ENCODE measurements at places on chromosomes 11 and 22.
A peak's percentile ranks its signal among the peaks of the same experiment; 100 is the strongest.

DNA sequence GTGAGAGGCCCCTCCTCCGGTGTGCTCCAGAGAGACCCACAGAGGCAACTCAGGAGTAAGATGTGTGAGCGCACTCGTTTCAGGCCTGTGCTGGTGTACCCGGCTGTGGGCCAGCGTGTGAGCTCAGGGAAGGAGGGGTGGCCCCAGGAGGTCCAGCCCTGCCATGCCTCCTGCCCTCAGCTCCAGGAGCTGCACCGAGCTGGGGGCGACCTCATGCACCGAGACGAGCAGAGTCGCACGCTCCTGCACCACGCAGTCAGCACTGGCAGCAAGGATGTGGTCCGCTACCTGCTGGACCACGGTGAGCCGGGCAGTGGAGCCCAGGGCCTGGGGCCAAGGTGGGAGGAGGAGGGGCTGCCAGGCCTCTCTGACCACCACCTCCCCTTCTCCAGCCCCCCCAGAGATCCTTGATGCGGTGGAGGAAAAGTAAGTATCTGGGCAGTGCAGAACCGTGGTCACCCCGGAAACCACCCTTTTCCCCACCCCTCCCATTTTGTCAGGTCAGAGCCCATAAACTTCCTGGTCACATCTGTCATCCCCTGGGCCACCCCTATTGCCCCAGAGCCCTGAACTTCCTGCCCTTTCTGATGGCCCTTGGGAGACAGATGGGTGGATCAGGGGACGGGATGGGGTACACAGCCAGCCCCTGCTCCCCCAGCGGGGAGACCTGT is 2.5 kb upstream of the MDK start:
- no peak for DNase-seq

GRCh38 chr11:70454197-70454767 is 56.0 kb downstream of the CTTN start:
- DNase-seq: no peak

DNA sequence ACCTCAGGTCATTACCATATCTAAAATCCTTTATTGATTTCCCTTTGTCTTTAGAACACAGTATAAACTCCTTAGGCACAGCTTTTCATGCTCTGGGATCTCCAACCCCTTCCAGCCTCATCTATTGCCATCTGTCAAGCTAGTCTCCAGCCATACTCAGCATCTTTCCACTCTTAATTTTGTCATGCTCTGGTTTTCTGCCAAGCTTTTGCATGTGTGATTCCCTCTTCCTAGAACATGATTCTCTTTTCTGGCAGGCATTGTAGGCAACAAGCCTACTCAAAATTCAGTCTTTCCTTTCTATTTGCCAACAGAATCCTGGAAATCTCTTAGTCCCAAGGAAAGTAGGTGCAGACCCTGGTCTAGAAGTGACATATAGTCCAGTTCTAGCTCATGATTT is 35.5 kb upstream of the SLC6A5 start:
- no peak for DNase-seq

DNA sequence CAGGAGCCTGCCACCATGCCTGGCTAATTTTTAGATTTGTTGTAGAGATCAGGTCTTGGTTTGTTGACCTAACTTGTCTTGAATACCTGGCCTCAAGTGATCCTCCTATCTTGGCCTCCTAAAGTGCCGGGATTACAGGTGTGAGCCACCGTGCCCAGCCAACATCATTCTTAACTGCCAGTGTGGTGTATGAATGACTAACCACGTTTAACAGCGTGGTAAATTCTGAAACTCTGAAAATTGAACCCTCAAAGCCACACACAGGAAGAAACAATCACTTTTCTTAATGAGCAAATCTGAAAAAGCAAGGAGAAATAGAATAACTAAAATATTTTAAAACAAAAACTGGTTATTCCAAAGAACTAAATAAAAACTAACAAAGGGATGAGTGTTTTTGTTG is 7.4 kb downstream of the TMEM9B start:
- no peak for DNase-seq

- DNase-seq: no peak
These were observed 58.0 kb upstream of the UBASH3B start for GRCh38 chr11:122597511-122597910.

- no peak for DNase-seq
These were observed 2.2 kb upstream of the SLC6A5 start for GRCh38 chr11:20597154-20597679.

DNA sequence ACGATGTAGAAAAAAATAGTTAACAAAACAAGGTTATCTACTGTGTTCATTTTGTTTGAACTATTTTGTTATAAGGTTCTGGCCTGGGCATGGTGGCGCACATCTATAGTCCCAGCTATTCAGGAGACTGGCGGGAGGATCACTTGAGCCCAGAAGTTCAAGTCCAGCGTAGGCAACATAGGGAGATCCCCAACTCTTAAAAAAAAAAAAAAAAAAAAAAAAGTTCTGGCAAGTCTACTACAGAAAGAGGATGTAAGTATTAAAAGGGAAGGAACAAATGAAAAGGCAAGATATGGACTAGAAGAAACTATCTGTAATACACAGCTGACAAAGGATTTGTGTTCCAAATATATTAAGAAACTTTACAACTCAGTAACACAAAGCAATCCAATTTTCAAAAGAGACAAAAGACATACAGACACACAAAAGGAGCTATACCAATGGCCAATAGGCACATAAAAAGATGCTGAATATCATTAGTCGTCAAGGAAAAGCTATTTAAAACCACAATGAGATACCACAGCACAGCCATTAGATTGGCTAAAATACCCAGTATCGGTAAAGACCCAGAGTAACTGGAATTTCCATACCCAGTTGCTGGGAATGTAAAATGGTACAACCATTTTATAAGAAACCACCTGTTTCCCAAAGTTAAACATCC is 27.4 kb downstream of the RRAS2 start:
- DNase-seq: no peak

- DNase-seq: no peak
These were observed 1.8 kb upstream of the GDPD4 start for GRCh38 chr11:77303328-77303727.

GRCh38 chr11:11253497-11253896 is 99.6 kb downstream of the CSNK2A3 start:
- DNase-seq: no peak

- no peak for DNase-seq
These were observed 12.5 kb downstream of the CBX7 start for GRCh38 chr22:39139933-39140332.

DNA sequence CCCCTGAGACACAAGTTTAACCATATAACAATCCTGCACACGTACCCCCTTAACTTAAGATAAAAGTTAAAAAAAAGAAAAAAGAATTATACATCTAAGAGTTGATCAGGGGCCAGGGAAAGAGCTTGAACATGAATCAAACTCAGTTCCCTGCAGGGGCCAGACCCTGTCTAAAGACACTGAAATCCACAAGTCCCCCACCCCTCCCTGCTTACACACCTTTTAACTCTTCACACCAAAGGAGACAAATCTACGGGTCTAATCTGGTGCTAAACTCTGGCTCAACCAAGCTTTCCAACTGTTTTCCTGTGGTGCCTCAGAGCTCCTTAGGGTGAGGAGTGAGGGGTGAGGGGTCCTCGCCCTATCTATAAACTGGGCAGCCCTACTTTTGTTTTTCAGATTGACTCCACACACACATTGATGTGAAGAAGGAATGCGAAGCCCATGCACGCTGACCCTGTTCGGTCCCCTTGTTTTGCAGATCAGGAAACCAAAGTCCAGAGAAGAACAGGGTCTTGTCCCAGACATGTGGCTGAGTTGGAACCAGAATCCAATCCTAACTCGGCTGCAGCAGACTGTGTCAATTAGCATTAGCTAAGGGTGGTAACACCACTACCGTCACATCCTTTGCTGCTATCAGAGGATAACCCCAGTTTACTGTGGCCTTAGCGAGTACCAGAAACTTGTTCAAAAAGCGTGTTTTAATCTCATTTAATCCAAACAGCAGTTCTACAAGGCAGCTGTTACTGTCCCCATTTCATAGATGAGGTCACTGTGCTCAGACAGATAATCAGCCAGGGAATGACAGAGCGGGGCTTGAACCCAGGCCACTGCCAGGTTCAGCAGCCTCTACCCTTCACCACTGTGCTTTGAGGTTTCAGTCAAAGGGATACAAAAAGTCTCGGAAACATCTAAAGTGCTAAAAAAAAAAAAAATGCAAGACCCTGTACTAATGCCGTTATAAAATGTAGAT is 145.2 kb upstream of the SYT13 start:
- DNase-seq: no peak

- no peak for DNase-seq
These were observed 29.6 kb upstream of the OR5P2 start for GRCh38 chr11:7826324-7826723.

GRCh38 chr11:8828580-8829361 is 82.2 kb upstream of the AKIP1 start:
- DNase-seq: no peak

DNA sequence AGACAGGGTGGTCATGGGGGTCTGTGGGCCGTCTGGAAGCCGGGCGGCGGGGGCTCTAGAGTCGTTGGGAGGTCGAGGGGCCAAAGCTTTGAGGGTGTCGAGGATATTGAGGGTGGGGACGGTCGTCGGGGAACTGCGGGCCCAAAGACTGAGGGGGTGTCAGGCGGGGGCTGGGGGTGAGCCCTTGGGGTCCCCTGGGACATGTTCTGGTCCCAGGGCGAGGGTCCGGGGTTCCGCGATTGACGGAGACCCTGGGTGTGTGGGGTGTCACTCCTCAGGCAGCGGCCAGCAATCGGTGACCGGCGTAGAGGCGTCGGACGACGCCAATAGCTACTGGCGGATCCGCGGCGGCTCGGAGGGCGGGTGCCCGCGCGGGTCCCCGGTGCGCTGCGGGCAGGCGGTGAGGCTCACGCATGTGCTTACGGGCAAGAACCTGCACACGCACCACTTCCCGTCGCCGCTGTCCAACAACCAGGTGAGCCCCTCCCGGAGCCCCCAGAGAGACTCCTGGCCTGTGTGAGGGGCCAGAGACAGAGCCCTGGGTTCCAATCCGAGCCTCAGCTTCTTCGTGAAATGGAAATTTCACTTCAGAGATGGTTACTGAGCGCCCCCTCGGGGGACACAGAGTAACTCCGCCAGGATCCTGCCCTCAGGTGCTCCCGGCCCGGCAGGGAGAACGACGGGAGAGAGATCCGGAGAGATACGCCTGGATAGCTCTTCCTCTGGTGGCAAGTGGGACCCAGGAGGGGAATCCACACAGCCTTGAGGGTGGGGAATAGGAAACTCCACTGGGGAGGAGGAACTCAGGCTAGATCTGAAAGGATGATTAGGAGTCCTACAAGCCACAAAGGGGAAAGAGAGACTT is 714 bp downstream of the SDF2L1 start:
- DNase-seq: no peak

GRCh38 chr11:74397501-74398243 is 561 bp downstream of the PGM2L1 start:
- DNase-seq: no peak

DNA sequence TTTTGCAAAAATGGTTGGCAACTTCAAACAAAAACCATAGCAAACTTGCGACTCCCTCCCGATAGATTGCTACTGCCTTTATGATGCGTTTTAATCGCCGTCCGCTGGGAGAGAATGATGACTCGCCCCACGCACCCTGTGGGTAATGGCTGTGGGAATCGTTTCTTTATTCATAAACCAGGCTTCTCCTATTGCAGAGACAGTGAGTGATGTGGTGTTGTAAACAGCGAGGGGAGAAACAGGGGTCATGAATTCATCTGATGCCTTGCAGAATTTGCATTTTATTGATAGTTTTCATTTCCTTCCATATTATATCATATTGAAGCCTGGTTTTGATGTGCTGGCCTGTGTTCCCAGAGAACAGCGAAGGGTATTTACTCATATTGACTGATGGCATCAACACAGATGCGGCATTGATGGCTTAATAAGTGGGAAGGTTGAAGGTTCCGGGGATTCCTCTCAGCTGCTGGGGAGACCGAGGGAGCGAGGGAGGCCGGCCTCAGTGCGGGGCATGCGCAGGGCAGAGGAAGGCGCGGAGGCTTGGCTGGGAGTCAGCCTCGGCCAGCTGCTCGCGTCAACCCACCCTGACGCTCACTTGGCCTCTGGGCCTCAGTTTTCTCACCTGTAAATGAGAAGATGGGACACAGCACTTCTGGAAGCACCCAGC is 41.3 kb downstream of the ARHGAP8 start:
- DNase-seq: no peak

GRCh38 chr11:83571302-83571701 is 285.1 kb upstream of the CCDC90B start:
- peak; percentile 19 for DNase-seq

DNA sequence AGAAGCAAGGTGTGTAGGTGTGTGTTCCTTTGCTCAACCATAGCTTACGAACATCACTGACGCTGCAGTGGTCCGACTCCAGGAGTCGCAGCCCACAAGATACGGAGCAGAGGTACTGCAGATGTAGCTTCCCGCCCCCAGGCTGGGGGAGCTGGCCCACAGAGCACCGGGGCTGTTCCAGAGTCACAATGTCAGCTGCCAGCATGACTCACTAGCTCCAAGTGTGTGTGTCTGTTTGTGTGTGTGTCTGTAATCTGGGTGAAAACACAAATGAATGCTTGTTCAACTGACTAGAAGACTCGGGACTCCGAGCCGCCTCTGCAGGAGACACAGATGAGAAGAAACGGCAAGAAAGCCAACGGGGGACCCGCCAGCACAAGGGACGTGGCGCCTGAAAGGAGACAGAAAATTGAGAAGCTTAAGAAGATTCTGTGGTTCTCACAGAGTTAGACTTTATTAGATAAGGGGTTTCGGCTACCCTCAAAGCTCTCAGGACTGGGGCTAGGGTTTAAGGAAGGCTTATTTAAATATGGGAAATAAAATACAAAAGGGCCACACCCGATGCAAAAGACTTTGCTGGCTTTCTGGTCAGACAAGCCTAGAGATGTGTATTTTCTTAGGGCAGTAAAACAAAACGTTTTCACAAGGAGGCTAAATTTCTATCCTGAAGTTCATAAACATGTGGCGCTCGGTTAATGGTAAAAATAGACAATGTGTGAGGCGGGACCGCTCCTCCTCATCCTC is 10.7 kb downstream of the VSIG10L2 start:
- no peak for DNase-seq

- DNase-seq: no peak
These were observed 1.1 kb upstream of the DDX6 start for GRCh38 chr11:118791961-118792569.

DNA sequence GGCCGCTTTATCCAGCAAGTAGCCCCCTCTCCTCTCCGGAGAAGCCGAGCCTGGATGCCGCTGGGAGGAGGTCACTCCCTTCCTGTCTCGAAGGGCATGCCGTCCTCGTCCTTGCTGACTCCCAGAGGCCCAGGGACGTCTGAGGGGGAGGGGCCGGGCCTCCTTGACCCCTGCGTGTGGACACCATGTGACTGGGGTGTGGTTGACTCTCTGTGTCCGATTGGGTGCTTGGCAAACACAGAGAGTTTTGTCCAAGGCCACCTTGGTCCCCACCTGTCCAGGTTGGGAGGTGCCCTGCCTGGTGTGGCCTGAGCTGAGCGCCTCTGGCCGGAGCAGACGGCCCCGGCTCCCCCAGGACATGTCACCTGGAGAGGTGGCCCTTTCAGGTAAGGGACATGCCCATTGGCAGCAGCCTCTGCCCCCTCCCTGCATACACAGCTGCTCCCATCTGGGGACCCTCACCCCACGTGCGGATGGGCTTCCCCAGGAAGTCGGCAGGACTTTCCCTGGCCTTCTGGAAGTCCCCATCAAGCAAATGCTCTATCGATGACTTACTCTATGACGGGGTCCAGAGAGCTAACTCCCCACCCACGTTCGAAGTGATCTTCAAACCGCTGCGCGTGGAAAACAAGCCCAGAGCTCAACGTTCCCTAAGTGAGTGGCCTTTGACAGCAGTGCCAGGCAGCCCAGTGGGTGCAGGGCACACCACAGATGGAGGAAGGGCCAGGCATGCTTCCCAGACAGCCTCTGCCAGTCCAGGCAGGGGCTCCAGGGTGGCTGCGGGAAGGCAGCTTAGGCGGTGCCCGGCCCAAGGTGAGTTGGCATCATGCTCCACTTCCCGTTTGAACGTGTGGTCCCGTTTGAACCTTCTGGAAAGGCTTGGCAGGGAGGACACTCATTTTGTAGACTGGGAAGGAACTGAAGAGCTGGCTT is at the start of gene SMIM38:
Gene SMIM38, plus strand, starts transcription at position 634 of the 933 bp plus-strand sequence. CDS start 1,912 bp downstream, outside the sequence.
- no peak for DNase-seq

Measured in skeletal muscle cell (primary cell).